Thyroid gland (tissue), 4 donors: ENCODE measurements at places on chromosomes 2 and 18.

DNA sequence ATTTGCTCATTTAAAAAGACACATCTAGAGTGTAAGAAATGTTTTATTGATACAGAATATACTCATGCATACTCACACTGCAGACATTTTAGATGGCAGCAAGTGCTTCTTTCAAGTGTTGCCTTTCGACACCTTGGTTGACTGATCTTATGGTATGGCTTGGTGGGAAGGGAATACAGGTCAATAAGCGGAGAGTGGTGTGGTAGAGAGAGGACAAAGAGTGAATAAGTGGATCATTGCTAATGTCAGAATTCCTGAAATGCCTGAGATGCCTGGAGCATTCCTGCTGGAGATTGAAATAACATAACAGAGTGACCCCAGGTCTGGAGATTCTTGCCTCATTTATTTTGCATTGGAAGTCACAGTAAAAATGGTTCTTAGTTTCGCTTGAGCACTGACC, 76.7 kb downstream of the RND3 start:
- H3K4me1 ChIP-seq = peaks cover 9% of the 10 kb centered on the region
- no peaks in the 10 kb centered on the region for H3K27me3 ChIP-seq
- H3K27ac ChIP-seq = no peak overlapping the region
- DNase-seq = peak; percentile 7
- H3K4me3 ChIP-seq = no peak overlapping the region
- H3K36me3 ChIP-seq = no peaks in the 10 kb centered on the region

GRCh38 chr2:171271971-171272436, 111.3 kb upstream of the TLK1 start:
- H3K27me3 ChIP-seq = no peaks in the 10 kb centered on the region
- H3K27ac ChIP-seq = peak overlapping the region; percentile 51
- no peaks in the 10 kb centered on the region for H3K36me3 ChIP-seq
- peak; percentile 84 for DNase-seq

- H3K4me1 ChIP-seq = peaks cover 37% of the 10 kb centered on the region
- DNase-seq = peak; percentile 45
Observed at GRCh38 chr2:223944166-223944702, 901 bp downstream of the WDFY1 start.

- no peak for DNase-seq
- H3K36me3 ChIP-seq = no peaks in the 10 kb centered on the region
- no peaks in the 10 kb centered on the region for H3K4me1 ChIP-seq
- H3K27me3 ChIP-seq = no peaks in the 10 kb centered on the region
Observed at GRCh38 chr2:1973636-1974035, 229.3 kb upstream of the PXDN start.

DNA sequence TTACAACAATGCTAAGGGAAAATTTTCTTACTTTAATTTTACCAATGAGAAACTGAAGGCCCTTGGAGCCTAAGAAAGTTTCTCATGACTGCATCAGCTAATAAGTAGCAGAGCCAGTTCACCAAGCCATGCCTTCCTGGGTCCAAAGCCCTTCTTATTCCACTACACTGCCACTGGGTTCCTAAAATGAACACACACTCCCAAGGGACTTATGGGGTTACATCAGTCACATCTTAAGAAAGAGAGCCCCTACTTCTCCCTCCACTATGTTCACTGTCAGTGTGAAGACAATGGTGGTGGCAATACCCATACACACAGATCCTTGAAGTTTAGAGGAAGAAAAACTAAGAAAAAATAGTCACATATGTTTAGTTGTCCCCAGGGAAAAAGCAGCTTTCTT, 20.6 kb downstream of the MBD2 start:
- no peak overlapping the region for H3K27ac ChIP-seq
- no peak overlapping the region for H3K4me3 ChIP-seq
- no peaks in the 10 kb centered on the region for H3K27me3 ChIP-seq
- H3K36me3 ChIP-seq = peaks cover 6% of the 10 kb centered on the region
- H3K4me1 ChIP-seq = peaks cover 29% of the 10 kb centered on the region

GRCh38 chr18:6120820-6121279, 225.5 kb upstream of the TMEM200C start:
- H3K4me1 ChIP-seq = no peaks in the 10 kb centered on the region
- no peak for DNase-seq
- no peak overlapping the region for H3K27ac ChIP-seq
- H3K4me3 ChIP-seq = no peak overlapping the region
- H3K36me3 ChIP-seq = no peaks in the 10 kb centered on the region

DNA sequence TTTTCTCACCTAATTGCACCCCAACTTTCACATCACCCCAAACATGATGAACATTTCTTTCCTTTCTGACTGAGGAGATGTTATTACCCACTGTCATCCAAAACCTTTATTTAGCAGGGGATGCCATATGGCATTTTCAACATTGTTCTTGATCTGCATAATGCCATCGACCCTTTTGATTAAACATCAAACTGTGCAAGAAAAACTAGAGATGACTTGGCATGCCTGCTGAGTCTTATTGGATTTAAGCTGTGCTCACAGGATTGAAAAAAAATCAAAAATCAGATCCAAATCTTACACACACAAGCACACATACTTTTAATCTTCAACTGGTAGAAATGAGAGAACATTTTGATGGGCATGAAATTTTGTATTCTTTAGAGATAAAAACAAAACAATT, 536.0 kb downstream of the TMX3 start:
- no peaks in the 10 kb centered on the region for H3K36me3 ChIP-seq
- H3K4me3 ChIP-seq = no peak overlapping the region
- no peak overlapping the region for H3K27ac ChIP-seq
- H3K27me3 ChIP-seq = no peaks in the 10 kb centered on the region

DNA sequence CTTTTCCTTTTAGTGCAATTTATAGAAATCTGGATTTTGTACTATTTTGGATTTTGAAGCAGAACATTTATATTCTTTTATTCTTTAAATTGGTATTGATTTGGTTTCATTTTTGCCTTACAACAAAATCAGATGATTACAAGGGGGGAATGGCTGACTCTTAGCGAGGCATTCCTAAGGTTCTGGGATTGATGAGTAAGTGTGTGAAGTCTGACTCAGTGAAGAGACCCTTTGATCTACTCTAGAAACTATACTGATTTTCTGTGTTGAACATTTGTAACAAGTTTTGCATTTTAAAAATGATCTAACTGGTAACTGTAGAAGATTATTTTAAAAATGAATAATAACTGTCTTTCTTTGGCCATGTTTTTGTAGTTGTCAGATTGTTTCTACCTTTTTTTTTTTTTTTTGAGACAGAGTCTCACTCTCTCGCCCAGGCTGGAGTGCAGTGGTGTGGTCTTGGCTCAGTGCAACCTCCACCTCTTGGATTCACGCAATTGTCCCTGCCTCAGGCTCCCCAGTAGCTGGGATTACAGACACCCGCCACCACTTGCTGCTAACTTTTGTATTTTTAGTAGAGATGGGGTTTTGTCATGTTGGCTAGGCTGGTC, 48.7 kb downstream of the TTC39C start:
- H3K4me1 ChIP-seq = no peaks in the 10 kb centered on the region
- H3K4me3 ChIP-seq = no peak overlapping the region
- no peak overlapping the region for H3K27ac ChIP-seq
- DNase-seq = no peak

DNA sequence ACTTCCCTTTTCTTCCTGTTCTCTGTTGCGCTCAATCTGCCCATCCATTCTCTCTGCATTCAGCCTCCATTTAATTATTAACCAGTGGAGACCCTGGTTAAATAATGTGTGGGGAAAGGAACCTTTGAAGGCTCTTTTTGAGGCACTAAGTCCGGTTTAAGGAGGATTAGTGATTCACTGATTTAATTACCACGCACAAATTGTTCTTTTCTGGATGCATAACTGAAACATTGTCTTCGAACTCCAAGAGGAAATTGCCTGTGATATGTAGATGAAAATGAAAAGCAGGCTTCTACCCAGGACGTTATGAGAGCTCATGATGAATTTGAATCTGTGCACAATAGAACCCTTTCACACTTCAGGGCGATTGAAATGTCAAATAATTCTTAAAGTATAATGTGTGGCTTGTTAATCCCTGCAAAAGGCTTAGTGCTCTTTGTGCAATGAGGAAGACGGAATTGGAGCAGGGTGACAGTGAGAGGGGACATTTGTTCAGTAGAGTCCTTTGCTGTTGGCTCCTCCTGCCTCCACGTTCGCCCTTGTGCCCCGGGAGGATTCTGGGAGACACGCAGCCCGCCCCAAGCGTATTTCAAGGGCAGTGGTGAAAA, 51.1 kb upstream of the ZNF236 start:
- no peak overlapping the region for H3K4me3 ChIP-seq
- H3K36me3 ChIP-seq = no peaks in the 10 kb centered on the region
- H3K4me1 ChIP-seq = no peaks in the 10 kb centered on the region
- H3K27ac ChIP-seq = no peak overlapping the region
- H3K27me3 ChIP-seq = no peaks in the 10 kb centered on the region
- no peak for DNase-seq
